NCI-H1436 treated with DMSO at 0.1 percent for 48 hours (cell line): ENCODE measurements at places on chromosomes 5 and 9.

- no peak for DNase-seq
These were observed at the start of gene BICD2 for GRCh38 chr9:92764381-92764987. TSS of gene BICD2 (minus strand) at chr9:92764833. CDS start at chr9:92764744, 89 bp downstream.

DNA sequence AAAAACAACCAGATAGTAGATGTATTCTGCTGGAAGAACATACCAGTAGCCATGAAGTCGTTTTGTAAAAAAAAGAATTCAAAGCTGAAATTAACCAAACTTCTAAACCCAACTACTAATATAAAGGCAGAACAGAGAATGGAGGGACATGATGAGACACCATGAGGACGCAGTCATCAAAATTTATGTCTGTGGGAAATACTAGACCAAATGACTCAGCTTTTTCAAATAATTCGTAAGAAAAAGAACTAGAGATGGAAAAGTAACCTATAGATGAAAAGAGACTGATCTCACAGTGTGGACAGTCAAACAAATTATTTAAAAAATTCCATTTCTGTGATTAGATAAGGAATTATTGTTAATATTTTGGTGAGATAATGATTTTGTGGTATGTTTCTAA lies 10.3 kb downstream of the TTC23L start:
- no peak for DNase-seq

- DNase-seq, result no peak
These were observed 27.9 kb upstream of the ALDH1A1 start for GRCh38 chr9:72980600-72981265.

- no peak for DNase-seq
These were observed 158.0 kb downstream of the CDK5RAP2 start for GRCh38 chr9:120421977-120422376.

DNA sequence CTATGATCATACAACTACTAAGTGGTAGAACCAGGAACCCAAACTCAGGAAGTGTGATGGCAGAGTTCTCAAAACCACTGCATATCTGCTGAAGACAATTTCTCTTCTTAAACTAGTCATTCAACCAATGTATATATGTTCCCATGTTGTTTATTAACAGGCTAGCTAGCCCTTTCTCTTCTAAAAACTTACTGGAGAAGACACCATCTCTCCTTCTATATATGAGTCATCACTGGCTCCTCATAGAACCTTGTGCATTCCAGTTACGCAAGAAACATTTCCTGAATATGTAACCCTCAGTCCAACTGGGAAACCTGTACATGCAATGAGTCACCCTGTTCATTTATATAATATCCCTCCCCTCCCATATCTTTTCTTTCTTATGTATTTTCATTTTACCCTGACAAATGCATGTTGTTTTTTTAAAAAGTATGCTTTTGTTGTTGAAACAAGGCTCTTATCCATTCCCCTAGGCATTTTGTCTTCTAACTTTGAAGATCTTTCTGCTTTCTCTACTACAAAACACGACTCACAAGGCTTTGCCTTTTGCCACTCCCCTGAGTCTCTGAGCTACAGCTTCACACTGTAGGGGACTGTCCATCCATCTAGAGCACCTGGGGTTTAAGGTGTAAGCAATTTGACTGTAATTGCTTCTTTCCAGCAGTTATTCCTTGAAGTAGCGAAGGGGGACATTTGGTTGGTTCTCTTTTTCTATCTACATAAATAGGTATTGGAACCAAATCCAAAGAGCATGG lies 119.5 kb downstream of the ANXA1 start:
- DNase-seq, result no peak

GRCh38 chr5:98588215-98588614 lies 185.2 kb upstream of the RGMB start:
- no peak for DNase-seq

GRCh38 chr9:93589688-93590087 lies 13.3 kb downstream of the PHF2 start:
- no peak for DNase-seq

DNA sequence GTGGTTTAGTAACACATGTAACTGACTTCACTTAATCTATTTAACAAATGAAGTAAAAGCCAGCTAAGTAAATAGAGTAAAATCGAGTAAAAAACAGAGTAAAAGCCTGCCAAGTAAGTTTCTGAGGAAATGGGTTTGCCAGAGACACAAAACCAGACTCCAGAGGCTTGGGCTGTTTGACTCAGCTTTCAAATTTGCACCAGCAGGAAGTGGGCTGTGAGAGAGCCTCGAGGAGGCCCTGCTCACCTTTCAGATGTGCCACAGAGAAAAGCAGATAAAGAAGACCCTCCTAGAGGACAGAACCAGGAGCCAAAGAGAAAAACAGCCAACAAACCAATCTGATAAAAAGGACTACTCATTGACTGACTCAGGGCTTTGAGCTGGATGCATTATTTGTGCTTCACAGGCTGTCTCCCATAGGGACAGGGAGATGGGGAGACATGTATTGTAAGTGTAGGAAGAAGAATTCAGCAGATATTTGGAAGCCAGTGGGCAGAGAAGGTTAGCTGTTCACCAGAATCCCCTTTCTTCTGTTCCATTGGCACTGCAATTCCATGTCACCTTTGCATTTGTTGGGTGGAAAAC lies 14.4 kb upstream of the AMACR start:
- no peak for DNase-seq
